GM20000 (cell line): ENCODE measurements at places on chromosomes 1 and 21.

DNA sequence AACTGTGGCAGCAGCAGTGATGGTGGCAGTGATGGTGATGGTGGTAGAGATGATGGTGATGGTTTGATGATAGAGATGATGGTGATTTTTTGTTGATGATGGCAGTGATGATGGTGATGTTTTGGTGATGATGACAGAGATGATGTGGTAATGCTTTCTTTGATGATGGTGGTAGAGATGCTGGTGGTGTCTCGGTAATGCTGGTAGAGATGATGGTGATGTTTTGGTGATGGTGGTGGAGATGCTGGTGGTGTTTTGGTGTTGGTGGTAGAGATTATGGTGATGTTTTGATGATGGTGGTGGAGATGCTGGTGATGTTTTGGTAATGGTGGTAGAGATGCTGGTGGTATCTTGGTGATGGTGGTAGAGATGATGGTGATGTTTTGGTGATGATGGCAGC lies 131.6 kb downstream of the NAV1 start:
- DNase-seq = no peak

- DNase-seq = no peak
These were observed 44.5 kb downstream of the SDC3 start for GRCh38 chr1:30863858-30864604.

GRCh38 chr1:36471830-36472641 lies 7.9 kb upstream of the MRPS15 start:
- no peak for DNase-seq

- no peak for DNase-seq
These were observed 859 bp upstream of the MAGI3 start for GRCh38 chr1:113389359-113389952.

GRCh38 chr1:43255438-43256210 lies 14.2 kb upstream of the TMEM125 start:
- no peak for DNase-seq

DNA sequence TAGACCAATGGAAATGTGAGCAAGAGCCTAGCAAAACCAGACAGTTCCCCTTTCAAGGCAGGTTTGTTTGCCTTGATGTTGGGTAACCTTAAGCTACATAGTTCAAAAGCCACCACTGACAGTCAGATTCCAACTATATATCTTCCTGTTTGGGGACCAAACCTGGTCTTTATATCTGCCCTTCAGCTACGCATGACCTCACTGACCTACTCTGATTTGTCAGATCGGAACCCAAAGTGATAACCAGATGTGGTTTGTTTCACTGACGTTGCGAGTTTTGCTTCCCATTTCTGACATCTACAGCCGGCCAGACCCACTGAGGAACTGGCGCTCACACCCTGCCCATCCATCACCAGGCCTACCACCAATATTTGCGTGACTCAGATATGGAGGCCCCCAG lies 361.1 kb upstream of the CHRM3 start:
- DNase-seq = no peak

DNA sequence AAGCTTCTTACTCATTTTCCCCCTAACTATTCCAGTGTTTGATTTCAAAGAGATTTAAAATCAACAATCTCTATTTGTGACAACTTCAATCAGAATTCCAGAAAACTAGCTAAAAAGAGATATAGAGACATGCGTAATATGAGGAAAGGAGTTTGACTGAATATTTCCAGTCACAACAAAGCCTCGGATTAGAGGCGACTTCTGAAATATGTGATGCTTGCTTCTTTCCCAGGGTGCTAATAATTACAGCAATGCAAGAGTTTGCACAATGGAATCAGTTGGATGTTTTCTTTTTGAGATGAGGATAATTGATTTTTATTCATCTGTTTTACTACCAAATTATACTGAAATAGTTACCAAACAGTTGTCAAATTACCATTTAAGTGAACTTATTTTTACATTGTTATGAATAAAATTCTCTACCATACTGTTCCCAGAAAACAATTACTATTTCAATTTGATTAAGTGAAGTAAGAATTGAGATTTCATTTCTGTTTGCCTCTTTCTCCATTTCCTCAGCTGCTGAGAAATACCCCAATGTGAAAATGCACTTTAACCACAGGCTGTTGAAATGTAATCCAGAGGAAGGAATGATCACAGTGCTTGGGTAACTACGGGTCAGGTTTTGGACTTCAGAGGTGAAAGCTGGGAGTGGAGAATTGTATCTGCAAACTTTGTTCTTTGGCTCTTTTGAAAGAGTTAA lies 28.1 kb downstream of the KMO start:
- DNase-seq = no peak

GRCh38 chr1:22708777-22709176 lies 1.9 kb upstream of the EPHB2 start:
- DNase-seq = no peak

GRCh38 chr1:234643111-234643849 lies 33.3 kb upstream of the IRF2BP2 start:
- DNase-seq = no peak

- DNase-seq = no peak
These were observed 12.3 kb downstream of the SLC9C2 start for GRCh38 chr1:173590557-173590956.

DNA sequence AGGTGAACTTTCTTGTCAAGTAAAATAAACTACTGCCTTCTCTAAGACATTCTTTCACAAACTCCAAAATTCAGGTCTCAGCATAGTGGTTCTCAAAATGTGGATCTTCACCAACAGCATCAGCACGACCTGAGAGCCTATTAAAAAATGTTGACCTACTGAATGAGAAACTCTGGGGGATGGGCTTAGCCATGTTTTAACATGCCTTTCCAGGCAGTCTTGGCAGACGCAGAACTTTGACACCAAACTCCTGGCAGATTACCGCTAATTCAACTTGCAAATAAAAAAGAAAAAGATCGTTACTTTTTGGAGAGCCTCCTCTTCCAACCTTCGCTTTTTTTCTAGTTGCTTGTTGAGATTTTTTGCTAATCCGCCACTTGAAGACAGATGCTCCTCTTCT lies 35.1 kb downstream of the ARHGAP29 start:
- DNase-seq = no peak

GRCh38 chr1:218785928-218786327 lies 387.8 kb upstream of the LYPLAL1 start:
- no peak for DNase-seq

DNA sequence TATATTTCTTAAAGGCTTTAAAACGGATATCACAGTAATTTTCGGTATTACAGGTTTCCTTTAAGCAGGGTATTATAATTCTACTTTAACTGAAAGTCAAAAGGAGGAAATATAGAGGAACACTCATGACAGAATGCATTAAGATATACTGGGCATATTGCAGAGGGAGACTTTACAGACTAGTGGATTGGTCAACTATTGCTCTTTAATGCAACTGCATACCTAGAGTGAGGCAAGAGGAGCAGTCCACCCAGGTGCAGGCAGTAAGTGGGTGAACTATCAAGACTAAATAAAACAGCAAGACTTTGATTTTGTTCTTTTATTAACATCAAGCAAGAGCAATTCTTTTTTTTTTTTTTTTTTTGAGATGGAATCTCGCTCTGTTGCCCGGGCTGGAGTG lies 10.5 kb downstream of the SCAF4 start:
- no peak for DNase-seq

GRCh38 chr1:103616362-103616761 lies 865 bp upstream of the AMY2A start:
- DNase-seq = no peak

GRCh38 chr1:22543679-22544078 lies 19.6 kb upstream of the EPHA8 start:
- no peak for DNase-seq

DNA sequence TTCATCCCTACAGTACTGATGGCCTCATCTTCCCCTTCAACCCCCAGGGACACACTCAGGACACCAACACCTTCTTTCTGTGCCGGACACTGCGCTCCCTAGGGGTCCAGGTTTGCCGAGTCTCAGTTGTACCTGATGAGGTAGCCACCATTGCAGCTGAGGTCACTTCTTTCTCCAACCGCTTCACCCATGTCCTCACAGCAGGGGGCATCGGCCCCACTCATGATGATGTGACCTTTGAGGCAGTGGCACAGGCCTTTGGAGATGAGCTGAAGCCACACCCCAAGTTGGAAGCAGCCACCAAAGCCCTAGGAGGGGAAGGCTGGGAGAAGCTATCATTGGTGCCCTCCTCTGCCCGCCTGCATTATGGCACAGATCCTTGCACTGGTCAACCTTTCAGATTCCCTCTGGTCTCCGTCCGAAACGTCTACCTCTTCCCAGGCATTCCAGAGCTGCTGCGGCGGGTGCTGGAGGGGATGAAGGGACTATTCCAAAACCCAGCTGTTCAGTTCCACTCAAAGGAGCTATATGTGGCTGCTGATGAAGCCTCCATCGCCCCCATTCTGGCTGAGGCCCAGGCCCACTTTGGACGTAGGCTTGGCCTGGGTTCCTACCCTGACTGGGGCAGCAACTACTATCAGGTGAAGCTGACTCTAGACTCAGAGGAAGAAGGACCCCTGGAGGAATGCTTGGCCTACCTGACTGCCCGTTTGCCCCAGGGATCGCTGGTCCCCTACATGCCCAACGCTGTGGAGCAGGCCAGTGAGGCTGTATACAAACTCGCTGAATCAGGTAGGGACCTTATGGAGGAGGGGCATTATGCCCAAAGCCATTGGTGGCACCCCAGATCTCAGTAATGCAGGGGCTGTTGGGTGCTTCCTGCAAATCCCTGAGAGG lies 5.1 kb upstream of the LENEP start:
- DNase-seq = no peak

GRCh38 chr1:228358039-228358763 lies 48.4 kb downstream of the TRIM11 start:
- DNase-seq = no peak

GRCh38 chr1:201253906-201254624 lies 29.2 kb upstream of the PKP1 start:
- no peak for DNase-seq

- no peak for DNase-seq
These were observed 9.3 kb upstream of the SERBP1 start for GRCh38 chr1:67439277-67440029.

DNA sequence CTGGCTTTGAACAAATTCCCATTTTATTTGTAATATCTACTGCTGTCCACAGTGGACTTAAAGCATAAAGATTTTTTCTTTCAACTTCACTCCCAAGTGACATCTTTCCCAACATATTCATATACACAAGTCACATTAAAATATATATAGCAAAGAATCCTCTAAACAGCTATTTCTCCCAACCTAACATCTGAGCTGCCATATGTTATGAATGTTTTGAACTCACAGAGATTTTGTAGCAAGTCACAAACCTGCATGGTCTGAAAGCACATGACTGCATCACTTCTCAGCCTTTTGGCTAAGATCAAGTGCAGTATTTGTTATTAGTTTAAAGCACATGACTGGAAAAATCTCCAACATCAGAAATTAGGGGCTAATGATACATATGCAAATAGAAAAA lies 7.7 kb upstream of the HFM1 start:
- no peak for DNase-seq

DNA sequence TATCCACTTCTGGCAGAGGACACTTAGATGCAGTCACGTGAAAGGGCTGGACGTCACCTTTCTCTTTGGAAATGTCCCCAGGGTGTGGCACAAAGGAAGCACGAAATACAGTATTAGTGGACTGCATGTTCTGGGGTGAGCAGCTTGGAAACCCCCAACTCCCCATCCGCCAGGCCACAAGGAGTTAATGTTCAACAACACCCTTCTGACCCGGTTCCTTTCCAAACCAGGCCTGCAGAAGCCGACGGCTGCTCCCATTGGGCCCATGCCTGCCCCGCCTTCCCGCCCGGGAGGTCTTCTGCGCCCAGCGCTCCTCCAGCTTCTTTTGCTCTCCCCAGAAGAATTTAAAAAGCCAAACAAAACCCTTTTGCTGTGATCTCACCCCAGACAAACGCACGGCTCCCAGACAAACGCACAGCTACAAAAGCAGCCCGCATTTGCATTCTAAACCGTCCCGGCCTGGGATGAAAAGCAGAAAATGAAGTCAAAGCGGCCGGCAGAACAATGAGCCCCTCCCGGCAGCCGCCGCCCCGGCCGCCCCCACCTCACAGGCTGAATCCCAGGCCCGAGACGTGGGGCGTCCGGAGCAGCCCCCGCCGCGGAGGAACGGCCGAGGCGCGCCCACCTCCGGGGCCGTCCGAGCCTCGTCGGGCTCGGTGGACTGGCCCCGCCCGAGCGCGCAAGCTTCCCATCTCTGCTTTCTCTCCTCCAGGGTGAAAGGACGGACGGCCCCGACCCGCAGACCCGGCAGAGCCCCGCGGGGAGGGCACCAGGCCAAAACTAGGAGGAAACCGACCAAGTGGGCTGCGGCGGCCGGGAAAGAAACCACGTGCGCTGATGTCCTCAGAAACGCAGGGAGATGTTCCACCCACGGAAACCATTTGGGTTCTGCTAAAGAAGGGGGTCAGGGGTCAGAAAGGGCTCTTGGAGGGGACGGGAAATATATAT lies 101.9 kb downstream of the PLPP3 start:
- DNase-seq = peak; percentile 35

DNA sequence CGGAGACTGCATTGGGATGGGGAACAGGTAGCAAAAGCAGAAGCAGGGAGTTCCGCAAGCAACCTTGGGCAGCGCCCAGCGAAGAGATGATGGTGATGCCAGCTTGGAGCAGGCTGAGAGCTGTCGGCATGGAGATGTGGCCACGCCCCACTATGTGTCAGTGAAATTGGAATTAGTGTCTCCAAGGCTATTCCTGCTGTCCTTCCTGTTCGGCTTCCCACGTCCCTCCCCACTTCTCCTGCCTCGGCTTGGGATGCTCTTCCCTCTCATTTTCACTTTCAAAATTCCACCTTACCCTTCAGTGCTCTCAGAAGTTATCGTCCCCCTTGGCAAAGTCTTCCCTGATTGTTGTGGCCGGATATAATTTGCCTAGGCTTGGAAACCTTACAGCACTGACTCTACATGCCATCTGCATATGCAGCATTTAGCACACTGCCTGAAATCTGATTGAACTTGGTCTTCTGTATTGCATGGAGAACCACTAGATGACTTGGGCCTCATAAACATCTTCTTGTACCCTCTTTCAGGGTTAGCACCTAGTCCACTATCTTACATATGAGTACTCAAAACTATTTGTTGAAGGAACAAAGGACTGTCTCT lies 270.7 kb upstream of the RUNX1 start:
- DNase-seq = no peak

- DNase-seq = peak; percentile 61
These were observed 13.8 kb downstream of the PARK7 start for GRCh38 chr1:7975212-7975865.
